RWPE1 (cell line): ENCODE measurements at places on chromosomes 11 and 22.
A peak's percentile ranks its signal among the peaks of the same experiment; 100 is the strongest.

GRCh38 chr22:35472488-35472887 lies 68.1 kb upstream of the RASD2 start:
- DNase-seq, result no peak

DNA sequence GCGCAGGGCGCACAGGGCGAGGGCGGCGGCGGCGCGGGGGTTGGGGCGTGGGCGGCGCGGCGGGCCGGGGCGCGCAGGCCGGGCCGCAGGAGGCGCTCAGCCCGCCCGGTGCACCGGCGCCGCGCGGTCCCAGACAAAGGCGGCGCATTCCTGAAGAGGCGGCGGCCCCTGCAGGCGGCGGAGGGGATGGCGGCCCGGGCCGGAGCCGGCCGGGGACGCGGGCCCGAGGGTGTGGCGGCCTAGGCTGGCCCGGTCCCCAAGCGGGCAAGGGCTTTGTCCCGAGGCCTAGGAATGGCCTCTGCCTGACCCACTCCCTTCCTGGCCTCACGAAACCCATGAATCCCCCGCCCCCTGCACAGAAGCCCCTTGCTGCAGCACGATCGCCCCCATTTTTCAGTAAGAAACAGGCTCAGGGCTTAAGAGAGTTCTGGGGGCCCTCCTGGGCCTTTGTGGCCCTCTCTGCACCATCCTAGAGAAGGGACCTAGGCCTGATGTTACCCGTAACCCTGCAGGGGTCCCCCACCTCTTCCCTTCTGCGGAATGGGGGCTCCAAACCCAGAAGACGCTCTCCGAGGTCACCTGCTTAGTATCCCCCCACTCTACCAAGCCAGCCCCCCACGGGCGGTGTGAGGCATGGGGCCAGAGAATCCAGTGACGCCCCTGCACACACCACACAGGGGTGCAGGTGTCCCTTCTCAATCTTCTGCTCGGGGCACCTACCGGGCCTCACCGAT lies at the start of gene RTN4R:
Gene RTN4R, minus strand, starts transcription at position 40 of the 734 bp plus-strand sequence. CDS start 226 bp downstream, outside the sequence.
- peak; percentile 44 for DNase-seq

- DNase-seq, result no peak
Observed at GRCh38 chr11:78752494-78752893, 177.8 kb upstream of the NARS2 start.

DNA sequence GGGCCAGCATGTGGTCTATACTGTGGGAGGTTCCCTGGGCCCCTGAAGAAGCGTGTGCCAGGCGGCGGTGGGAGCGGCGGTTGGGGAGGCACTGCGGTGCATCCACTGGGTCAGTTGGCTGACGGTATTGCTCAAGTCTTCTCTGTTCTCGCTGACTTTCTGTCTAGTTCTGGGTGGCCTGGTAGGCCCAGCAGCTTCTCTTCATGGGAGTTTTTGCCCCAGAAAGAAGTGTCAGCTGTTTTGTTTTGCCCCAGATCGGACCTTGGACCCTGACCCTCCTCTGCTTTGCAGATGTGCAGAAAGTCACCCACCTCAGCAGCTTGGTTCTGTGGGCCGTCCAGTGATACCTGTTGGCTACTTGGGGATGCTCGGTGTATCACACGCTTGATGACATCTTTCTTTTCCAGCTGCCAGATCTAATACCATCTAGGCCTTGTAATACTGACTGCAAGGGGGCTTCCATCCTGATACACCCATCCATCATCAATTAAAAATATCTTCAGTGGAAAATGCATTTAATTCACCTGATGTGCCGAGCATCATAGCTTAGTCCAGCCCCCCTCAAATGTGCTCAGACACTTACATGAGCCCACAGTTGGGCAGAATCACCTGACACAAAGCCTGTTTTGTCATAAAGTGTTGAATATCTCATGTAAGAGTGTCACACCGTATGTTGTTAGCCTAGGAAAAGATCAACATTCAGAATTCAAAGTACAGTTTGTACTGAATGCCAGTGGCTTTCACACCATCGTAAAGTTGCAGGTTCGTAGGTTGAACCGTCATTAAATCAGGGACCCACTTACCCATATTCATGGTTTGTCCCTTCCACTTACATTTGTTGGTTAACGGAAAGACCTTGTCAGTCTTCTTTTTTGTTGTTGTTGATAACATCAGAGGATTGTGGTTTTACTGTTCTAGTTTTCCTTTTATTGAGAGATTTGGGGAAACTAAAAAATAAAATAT lies 13.9 kb downstream of the ZBED4 start:
- no peak for DNase-seq

- DNase-seq, result peak; percentile 22
Observed at GRCh38 chr11:99015634-99016454, 4.9 kb upstream of the CNTN5 start.

DNA sequence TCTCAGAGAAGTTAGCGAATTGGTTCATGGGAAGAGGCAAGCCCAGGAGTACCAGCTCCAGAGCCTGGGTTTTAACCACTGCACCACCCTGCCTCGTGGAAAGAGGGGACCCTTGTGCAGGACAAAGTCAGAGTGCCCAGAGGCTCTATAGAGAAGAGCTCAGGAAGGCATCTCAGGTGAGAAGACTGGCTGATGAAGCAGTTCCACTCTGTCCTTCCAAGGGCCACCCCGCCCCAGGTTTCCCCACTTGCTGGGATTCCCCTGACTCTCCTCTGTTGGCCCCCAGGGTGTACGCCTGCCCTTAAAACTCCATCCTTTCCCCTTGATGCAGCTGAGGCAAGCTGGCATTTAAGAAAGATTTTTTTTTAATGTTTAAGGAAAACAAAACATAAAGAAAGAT lies 265.8 kb downstream of the BUD13 start:
- DNase-seq, result no peak

- no peak for DNase-seq
Observed at GRCh38 chr11:13421561-13421960, 41.5 kb downstream of the BTBD10 start.

GRCh38 chr22:47779474-47779873 lies 1017.0 kb downstream of the TBC1D22A start:
- no peak for DNase-seq

- no peak for DNase-seq
Observed at GRCh38 chr11:106913141-106913540, 105.1 kb downstream of the GUCY1A2 start.

DNA sequence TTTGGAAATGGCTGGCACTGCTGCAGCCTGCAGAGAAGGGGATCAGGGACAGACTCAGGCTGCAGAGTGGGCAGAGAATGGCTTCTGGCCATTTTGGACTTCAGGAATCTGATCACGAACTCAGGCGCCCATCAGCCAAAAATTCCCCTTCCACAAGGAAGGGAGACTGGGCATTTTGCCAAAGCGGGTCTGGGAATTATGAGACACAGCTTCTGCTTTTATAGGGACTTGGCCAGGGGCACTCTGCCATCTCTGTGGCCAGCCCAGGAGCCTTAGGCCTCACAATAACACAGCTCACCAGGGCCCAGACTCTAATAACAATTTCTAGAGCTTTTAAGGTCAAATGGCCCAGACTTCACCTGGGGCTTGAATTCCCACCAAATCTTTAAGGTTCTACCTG lies 74.7 kb downstream of the CHST1 start:
- no peak for DNase-seq

- no peak for DNase-seq
Observed at GRCh38 chr11:72493426-72494108, 59.2 kb upstream of the CLPB start.

DNA sequence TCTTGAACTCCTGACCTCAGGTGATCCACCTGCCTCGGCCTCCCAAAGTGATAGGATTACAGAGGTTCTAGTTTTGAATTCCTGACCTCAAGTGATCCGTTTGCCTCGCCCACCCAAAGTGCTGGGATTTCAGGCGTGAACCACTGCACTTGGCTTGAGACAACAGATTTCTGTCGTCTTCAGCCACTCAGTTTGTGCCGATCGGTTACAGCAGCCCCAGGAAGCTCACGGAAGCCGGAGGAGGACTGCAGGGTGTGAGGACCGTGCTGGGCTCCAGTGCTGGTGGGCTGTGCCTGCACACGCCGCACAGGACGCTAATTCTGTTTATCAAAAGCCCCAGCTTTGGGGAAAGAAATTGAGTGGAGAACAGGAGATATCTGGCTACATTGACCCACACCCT lies 82.0 kb downstream of the CELSR1 start:
- no peak for DNase-seq

GRCh38 chr11:129643031-129643721 lies 172.5 kb upstream of the TMEM45B start:
- peak; percentile 84 for DNase-seq

DNA sequence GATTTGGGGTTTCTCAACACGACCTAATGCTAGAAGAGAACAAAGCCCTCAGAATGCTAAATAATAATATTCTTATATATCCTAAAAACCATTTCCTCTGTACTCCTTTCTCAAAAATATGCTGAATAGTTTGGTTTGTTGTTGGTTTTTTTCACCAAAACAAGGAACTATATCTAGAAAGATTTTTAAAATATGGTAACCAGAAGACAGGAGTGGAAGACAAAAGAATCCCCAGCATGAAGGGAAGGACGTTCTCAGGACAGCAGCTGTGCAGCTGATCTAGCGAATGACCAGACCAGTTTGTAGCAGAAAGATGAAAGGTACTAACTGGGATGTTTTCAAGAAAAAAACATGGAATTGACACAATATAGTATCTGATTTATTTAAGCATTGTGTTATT lies 19.3 kb downstream of the FEZ1 start:
- DNase-seq, result no peak

- no peak for DNase-seq
Observed at GRCh38 chr11:83039566-83039965, 32.1 kb downstream of the RAB30 start.

DNA sequence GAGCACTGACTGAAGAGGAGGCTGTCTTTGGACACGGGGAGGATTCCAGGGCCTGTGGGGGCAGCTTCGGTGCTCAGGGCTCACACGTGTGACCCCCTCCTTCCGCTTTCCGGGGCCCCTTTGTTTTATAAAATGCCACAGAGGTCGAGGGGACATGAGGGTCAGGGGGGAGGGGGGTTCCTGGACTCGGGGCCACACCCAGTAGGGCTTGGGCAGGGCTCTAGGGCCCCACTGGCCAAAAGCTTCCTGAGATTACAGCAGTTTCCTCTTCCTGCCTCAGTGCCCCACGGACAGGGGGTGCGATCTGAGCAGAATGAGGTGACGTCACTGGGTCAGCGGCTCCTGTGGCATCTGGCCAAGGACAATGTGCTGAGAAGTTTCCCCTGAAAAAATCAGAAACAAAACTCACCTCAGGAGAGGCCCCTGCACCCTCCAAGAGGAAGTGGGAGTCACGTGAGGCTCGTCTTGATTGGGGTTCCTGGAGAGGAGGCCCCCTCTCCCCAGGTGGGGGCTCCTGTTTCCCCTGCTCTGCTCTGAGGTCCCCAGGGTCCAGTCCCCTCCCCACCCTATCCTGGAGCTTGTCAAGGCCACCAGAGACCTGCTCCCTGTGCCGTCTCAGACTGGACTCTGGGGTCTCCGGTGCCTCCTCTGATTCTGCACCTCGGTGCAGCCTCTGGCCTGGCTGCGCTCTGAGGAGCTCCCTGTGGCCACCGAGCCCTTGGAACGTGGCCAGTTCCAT lies 6.4 kb upstream of the IFITM3 start:
- DNase-seq, result no peak

DNA sequence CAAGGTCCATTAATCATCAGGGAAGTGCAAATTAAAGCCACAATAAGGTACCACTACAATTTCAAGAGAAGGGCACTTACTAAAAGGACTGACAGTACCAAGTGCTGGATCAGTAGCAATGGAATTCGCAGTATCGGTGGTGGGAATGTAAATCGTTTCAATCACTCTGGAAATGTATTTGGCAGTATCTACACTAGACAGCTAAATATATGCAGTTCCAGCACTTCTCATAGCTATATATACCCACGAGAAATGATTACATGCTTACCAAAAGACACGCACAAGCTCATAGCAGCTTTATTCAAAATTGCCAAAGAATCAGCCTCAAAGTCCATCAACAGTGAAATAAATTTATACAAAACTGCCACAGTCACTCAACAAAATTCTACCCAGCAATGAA lies 4.4 kb upstream of the ZNF280B start:
- no peak for DNase-seq

GRCh38 chr11:76185931-76186401 lies 20.3 kb downstream of the WNT11 start:
- DNase-seq, result no peak

- no peak for DNase-seq
Observed at GRCh38 chr11:33478111-33478573, 221.0 kb downstream of the HIPK3 start.

GRCh38 chr11:123364080-123364479 lies 66.0 kb upstream of the GRAMD1B start:
- no peak for DNase-seq

DNA sequence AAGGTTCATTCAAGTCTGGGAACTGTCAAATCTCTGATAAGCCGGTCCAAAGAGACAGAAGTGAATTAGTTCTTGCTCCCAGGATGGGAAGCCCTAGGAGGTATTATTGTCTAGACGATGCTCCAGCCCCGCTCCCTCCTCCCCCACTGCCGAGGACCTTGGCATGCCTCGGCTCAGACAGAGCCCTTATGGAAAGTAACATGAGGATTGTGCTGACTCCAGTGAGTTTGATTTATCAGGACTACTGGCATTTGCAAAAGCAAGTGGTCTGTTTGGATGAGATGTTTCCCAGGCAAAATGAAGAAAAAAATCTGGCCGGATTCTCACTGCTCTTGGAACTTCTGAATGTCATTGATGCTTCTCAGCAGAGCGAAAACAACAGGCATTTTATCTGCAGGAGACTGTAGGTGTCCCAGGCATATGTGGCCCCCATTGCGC lies 341.0 kb downstream of the ETS1 start:
- no peak for DNase-seq

DNA sequence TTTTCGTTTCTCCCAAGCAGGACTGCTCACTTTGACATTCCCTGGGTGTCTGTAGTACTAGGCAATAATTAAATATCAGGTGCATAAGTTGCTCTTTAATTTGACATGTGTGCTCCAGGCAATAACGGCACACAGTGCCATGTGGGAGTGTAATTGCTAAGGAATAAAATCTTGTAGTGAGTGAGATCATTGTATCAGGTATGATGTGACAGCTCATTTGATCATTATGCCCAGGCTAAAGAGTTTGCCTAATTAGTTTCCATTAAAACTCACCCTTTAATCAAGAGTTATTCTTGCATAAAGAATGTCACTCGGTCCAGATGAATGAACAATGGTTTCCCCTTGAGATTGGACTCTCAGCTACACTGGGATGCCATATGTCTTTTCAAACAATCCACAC lies 220.0 kb downstream of the INSC start:
- no peak for DNase-seq

DNA sequence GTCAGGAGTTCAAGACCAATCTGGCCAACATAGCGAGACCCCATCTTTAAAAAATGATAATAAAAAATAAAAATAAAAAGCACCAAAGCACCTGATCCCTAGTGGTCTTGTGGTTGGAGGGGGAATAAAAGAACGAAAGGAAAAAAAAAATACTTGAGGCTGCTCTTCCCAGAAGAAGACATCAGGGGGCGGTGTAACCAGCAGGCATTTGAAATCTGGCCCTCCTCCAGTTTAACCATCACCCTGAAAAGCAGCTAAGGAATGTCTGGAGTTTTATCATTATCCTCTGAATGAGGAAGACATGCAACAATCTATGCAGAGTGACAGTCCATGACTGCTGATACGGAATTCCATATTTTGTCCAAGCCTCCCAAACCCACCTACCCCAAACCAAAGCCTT lies 5.6 kb upstream of the KCTD17 start:
- DNase-seq, result no peak
